H54 (cell line): ENCODE measurements at places on chromosomes 1 and 21.

- DNase-seq: no peak
These were observed 22.1 kb downstream of the CDA start for GRCh38 chr1:20610970-20611369.

GRCh38 chr1:40650075-40650474 is 15.4 kb downstream of the RIMS3 start:
- peak; percentile 61 for DNase-seq

DNA sequence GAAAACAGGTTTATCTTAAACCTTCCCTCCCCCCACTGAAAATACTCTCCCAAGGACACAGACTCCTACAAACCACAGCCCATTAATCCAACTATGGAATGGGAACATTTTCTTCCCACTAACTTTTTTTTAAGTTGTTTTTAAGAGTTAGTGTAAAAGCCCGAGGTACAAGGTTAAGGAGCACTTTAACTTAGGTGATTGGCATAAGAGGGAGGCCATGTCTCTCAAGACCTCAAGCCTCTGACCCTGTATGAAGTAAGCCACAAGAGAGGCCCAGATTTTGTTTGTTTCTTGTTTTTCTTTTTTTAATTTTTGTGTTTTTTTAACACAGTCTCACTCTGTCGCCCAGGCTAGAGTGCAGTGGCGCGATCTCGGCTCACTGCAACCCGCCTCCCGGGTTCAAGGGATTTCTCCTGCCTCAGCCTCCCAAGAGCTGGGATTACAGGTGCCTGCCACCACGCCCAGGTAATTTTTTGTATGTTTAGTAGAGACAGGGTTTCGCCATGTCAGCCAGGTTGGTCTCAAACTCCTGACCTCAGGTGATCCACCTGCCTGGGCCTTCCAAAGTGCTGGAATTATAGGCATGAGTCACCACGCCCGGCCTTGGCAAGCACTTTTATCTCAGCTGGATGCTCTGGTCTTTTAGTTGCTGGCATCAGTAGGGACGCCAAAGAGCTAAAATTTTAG is 14.4 kb downstream of the ARMH1 start:
- DNase-seq: no peak

DNA sequence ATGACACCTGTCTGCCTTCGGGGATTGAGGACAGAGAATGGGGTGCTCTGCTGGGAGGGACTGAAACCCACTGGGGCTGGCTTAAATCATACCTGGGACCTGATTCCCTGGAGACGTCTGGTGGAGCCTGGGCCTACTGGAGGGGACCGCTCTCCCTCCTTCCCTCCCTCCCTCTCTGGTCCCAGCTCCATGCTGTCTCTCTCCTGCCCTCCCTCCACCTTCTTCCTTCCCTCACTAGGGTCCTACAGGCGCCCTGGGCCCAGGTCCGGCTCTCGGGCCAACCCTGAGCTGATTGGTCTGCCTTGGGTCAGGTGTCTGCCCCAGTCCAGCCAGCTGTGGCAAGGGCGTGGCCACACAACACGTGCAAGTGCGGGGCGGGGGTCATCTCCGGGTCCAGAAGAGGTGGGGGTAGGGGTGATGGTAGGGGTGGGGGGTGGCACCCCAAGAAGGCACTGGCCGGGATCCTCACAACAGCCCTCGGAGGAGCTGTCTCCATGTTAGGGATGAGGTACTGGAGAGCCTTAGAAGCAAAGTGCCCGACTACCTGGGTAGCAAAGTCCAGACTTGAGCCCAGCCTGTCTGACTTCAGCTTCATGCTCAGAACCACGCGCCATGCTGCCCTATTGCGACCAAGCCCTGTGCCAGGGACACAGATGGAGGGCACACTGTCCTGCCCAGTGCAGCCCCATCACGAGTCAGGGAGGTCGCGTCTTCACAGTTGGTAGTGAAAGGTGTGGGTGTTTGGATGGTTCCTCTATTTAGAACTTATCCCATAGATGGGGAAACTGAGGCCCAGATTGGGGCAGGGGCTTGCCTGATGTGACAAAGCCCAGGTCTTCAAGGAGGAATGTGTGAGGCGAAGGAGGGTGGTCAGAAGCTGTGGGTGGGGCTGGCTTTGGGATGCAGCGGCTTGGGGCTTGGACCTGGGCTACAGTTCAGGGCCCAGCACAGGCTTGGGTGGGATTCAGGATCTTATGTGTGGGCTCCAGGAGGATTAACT is 574.1 kb downstream of the PTPRU start:
- no peak for DNase-seq

- no peak for DNase-seq
These were observed 53.5 kb upstream of the CTTNBP2NL start for GRCh38 chr1:112342558-112342957.

DNA sequence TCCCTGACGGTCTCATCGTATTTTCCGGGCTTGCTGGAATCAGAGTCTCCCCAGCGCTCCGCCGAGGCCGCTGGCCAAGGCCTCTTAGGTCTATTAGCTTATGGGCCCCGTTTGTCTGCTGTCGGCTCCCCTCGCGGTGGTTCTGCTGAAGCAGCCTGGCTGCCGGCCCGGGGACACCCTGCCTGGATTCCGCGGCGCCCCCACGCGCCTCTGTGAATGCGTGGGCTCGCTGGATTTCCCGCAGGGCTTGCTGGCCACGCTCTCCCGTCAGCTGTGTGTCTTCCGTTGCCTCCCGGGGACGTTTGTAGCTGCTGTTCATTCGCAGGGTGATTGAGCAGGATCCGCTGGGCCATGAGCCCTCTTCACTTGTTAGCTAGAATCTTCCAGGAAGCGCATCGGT is 8.4 kb downstream of the LRRC3 start:
- DNase-seq: no peak

- DNase-seq: no peak
These were observed 505 bp downstream of the OLFML2B start for GRCh38 chr1:162023181-162023546.

DNA sequence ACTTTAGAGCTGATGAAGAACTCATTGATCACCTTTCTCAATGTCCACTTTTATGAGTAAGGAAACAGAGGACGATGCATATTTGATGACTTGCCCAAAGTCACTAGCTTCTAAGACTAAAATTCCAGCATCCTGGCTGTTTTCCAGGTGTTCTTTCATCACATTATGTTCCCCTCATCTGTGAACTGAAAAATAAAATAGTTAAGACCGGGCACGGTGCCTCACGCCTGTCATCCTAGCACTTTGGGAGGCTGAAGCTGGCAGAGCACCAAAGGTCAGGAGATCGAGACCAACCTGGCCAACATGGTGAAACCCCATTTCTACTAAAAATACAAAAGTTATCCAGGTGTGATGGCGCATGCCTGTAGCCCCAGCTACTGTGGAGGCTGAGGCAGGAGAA is 297.5 kb downstream of the DUSP10 start:
- no peak for DNase-seq
